CMK (cell line): ENCODE measurements at places on chromosomes 12 and 14.

DNA sequence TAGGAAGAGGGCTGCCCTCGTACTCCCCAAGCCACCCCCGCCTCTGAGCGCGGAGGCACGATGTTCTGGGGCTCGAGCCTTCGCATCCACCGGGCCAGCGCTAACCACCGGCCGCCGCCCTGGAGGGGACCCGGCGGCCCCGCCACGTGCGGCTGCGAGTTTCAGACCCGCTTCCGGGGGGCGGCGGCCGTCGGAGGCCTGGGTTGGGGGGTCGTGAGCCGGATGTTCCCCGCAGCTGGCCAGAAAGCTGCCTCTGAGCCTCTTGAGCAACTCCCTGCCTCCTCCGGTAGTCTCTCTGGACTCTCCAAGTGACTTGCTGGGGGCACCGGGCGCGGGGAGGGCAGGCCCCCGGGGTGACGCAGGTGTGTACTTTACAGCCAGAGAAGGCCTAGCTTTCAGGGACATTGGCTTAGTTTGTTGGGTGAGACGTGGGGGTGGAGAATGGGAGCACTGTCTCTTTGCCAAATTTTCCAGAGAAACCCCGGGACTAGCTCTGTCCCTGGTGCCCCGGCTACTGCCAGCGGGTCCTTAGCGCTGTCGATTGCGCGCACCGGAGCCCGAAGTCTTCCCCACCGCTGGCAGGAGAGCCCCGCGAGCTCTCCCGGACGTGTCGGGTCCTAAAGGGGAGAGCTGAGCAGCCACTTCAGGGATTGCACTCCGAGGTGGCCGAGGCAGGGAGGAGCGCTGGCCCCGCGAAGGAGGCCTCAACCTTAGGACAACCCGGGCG is 15.6 kb downstream of the OTX2 start:
- no peak for DNase-seq

- DNase-seq: no peak
These were observed 214.9 kb upstream of the HMGA2 start for GRCh38 chr12:65609359-65609771.

DNA sequence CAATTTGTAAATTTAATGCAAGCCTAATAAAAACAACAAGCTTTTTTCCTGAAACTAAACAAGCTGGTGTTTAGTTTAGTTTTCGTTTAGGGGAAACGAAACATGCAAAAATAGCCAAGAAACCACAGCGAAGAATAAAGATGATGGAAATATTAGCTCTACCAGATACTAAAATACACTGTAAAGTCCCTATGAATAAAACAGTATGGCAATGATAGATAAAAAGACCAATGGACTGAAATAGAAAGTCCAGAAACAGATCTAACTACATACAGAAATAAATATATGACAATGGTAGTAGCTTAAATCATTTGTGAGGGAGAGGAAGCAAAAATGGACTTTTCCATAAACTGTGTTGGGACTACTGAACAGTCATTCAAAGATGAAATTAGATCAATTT is 26.4 kb downstream of the ATP2B1 start:
- no peak for DNase-seq

- DNase-seq: no peak
These were observed 19.1 kb downstream of the SINHCAF start for GRCh38 chr12:31306866-31307265.

GRCh38 chr14:50726372-50727107 is 58.4 kb upstream of the SAV1 start:
- no peak for DNase-seq

GRCh38 chr14:69700575-69700974 is 66.4 kb upstream of the SRSF5 start:
- DNase-seq: no peak

GRCh38 chr12:93813186-93813585 is 136.0 kb downstream of the CRADD start:
- DNase-seq: no peak

DNA sequence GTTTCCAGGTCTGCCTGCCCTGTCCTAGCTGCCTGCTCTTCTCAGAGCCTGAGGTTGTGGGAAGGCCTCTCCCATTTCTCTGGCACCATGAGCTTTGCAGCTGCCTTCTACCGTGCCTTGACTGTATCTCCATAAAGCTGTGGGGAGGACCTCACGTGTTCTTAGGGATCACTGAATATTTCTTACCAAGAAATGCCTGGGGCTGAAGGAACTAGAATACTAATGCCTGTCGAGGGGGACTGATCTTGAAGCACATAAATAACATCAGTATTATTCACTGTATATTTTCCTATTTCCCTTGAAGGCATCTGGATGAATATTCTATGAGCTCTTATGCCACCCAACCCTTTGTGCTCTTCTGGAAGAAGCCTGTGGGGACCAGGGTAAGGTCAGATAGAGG is 103.4 kb downstream of the APAF1 start:
- no peak for DNase-seq

DNA sequence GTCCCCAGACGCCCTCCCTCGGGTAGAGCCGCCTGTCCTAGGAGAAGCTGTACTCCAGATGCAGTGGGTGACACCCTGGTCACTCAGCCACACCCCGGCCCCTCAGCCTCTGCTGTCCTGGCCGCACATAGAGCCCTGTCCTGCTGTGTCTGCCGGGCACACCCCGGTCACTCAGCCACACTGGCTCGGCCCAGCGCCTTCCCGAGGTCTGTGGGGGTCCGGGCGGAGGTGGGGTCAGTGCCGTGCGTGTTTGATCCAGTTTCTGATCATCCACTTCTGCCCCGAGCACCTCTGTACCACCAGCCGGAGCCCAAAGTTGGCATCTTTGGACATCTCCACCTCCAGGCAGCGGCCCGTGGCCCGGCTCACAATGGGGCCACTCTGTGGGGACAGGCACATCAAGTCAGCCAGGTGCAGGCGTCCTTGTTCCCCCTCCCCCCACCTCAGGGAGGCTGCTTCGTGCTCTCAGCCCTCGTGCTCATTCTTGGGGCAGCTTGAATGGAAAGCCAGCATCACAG is 52.7 kb downstream of the NOC4L start:
- DNase-seq: no peak

DNA sequence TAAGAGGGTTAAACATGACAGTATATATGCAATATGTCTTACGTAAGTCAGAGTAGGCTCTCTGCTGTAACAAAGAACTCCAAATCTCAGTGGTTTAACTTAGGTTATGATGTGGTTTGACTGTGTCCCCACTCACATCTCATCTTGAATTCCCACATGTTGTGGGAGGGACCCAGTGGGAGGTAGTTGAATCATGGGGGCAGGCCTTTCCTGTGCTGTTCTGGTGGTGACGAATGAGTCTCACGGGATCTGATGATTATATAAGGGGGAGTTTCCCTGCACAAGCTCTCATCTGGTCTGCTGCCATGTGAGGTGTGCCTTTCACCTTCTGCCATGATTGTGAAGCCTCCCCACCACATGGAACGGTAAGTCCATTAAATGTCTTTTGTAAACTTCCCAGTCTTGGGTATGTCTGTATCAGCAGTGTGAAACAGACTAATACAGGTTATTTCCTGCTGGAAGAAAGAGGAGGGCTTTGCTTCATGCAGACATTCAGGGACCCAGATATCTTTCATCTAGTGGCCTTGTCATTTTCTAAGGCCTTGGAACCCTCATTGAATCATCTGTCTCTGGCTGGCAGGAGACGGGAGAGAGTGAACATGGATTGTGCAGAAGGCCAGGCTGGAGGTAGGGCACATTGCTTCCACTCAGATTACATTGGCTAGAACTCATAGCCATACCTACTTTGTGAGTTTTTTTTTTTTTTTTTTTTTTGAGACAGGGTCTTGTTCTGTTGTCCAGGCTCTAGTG is 96.1 kb downstream of the CRADD start:
- DNase-seq: no peak

GRCh38 chr12:45518291-45519235 is 210.9 kb upstream of the ARID2 start:
- no peak for DNase-seq
